ENCODE measurements at places on chromosomes 4 and X.

- no peak for DNase-seq
Measured at GRCh38 chrX:154986826-154987575, 35.5 kb downstream of the F8 start.

- DNase-seq, result no peak
Measured at GRCh38 chrX:139758809-139759208, 50.8 kb upstream of the MCF2 start.

DNA sequence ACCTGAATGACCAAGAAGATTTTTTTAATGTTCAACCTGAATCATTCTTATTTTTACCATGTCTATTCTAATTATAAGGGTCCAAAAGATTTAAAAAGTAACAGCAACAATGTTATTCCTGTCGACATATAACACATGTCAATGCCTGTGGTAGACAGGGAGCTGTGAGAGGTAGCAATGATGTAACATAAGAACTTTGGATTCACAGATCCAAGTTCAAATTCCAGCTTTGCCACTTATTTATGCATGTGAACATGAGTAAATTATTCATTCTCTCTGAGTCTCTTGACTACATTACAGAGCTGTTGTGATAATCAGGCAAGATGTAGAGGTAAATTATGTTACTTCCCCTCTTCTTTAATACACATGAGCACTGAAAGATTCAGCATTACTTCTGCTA is 54.5 kb downstream of the KLHL8 start:
- no peak for DNase-seq

DNA sequence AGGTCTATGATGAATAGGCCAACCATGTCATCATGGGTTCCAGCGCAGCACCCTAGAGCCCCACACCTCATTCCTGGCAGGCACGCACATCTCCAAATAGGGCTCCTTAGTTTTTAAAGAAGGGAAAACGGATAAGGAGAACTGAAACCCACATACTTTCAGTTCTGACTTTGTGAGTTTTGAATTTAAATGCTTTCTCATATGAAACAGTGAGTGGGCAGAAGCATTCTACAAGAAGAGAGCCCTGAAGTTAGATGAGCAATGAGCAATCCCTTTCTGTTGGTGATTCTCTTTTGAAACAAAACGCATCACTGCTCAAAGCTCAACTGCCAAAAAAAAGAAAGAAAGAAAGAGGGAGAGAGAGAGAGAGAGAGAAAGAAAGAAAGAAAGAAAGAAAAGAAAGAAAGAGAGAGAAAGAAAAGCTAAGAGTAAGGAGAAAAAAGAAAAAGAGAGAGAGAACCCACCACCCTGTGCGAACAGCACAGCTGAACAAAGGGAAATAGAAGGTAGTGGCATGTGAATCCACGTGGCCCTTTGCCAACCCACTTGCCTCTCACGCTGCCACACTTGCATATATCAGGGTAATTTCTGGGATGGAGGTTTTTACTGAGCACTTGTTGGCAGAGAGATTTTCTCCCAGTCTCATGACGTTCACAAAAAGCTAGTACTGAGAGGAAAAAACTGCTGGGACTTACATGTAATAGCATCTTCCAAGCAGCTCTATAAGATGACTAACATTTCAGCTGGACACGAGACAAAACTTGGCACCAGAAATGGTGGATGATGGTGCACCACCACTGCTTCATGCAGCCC is 31.0 kb downstream of the TMSB4X start:
- no peak for DNase-seq

DNA sequence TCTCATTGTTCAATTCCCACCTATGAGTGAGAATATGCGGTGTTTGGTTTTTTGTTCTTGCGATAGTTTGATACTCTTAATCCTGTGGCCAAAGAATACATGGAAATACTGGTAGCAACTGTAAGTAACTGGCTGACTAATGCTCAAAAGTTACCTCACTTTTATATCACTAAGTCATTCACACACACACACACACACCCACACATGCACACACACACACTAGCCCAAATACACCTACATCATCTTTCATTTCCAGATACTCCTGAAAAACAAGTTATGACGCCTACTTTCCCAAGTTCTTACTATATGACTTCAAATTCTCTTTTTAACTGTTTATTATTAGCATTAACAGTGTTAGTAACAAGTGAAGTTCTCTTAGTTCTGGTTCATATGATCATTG is 101.3 kb downstream of the DCHS2 start:
- DNase-seq, result no peak

DNA sequence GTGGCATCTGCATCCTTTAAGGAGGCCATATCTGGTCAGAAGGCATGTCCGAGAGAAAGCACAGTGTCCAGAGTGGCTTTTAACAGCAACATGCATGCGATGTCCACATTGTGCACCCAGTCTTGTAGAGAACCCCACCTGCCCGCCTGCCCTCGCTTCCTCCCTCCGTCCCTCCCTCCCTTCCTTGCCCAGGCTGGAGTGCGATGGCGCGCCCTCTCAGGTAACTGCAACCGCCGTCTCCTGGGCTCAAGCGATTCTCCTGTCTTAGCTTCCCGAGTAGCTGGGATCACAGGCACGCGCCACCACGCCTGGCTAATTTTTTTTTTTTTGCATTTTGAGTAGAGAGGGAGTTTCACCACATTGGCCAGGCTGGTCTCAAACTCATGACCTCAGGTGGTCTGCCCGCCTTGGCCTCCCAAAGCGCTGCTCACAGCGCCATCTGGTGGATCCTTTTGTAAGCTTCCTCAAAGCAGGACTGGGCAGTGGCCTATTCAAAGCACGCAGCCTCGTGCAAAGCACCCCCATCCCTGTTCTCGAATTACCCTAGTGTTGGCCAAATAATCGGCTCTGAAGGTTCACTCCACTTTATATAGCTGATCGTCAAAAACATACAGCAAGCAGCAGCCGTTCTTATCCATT is 15.0 kb downstream of the BRCC3 start:
- DNase-seq, result no peak

DNA sequence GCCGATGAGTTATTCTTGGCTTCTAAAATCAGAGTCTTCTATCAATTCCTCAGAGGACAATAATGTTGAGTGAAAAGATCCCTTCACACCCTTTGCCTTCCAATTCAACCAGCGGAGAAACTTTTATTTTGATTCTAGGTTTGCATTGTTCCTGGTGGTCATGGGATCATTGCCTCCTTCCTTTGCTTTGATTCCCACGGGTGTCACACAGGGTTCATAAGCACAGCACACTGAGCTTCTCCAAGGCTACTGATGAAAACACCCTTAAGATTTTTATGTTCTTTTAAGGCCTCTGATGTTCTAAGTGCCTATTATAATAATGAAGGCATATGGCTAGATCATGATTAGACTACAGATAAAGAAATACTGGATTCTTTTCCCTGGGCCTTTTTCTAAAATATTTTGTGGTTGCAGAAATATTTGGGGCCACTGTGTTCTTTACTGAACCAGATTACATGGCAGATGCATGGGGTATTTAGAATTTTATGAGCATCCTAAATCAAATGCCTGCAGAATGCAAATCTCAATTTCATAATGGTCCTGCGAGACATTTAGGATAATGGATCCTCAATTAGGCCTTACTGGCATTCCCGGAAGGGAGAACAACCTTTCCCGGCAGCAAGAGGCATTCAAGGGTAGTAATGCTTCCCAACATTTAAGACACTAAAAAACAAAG is 43.9 kb upstream of the FGFBP2 start:
- no peak for DNase-seq

DNA sequence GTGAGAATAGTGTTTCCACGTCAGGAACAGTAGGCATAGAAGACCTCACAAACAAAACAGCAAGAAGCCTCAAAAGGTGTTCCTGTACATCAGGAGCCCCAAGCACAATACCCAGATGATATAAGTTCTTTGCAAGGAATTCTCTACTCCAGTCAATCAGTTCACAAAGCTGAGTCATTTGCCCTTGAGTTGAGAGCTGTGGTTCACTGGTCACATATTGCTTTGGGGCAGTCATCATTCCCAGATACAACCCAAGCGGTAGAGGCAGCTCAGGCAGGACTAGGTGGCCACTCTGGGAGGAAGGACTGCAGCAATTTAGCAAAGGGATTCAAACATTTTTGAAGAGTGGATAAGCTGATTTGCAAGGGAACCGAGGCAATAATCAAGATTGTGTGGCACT is 551.5 kb upstream of the ZFP42 start:
- no peak for DNase-seq

- no peak for DNase-seq
Measured at GRCh38 chr4:80266902-80267380, 477 bp downstream of the FGF5 start.

GRCh38 chr4:184293552-184293951 is 75.9 kb upstream of the ENPP6 start:
- no peak for DNase-seq

- no peak for DNase-seq
Measured at GRCh38 chr4:740656-741282, 35.1 kb downstream of the PCGF3 start.

DNA sequence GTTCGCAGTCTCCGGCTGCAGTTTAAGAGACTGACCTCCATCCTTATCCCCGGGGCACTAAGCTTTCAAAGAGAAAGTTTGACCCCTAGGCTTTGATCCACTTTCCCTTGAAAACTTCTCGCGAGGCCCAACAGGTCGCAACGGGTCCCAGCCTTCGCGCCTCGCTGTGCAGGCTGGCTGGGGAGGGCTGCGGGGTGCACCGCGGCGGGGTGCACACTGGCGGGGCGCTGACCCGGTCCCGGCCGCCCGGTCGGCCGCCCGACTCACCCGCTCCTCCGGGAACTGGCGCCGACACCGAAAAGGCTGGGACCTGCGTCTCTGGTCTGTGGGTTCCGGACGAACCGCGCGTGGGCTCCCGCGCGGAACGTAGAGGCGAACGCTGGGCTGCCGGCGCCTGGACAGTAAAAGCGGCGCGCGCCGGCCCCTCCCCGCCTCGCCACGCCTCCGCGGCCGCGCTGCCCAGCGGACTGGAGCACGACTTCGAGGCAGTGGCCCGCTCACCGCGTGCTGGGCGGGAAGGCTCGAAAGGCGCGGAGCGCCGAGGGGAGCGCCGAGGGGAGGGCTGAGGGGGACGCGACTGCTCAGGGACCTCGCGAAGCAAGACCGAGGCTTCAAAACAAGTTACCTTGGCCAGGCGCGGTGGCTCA is at the start of gene TAF7L:
Gene TAF7L (minus strand): TSS at position 378 of the 647 bp plus-strand sequence. CDS start 3,791 bp downstream, outside the sequence.
- DNase-seq, result no peak

DNA sequence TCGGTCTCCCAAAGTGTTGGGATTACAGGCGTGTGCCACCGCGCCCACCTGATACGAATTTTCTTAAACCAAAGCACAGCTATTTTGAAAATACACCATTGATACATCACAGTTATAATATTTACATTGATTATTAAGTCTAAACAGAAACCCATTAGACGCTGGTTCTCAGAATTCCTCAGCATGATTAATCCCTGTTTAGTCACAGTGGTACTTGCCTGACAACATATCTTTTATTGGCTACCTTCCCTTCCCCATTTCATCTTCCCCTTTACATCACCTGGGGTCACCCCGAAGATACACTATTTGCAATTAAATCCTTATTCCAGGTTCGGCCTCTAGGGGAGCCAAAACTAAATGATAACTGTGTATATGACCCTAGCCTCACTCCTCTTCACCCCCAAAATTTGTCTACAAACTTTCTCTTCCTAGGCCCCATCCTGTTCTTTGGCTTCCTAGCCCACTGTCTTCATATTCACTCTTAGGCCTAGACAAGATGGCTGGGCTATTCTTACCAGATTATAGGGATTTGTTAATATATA is 36.8 kb upstream of the IL1RAPL1 start:
- DNase-seq, result no peak

- no peak for DNase-seq
Measured at GRCh38 chr4:121112530-121112929, 40.2 kb upstream of the NDNF start.

DNA sequence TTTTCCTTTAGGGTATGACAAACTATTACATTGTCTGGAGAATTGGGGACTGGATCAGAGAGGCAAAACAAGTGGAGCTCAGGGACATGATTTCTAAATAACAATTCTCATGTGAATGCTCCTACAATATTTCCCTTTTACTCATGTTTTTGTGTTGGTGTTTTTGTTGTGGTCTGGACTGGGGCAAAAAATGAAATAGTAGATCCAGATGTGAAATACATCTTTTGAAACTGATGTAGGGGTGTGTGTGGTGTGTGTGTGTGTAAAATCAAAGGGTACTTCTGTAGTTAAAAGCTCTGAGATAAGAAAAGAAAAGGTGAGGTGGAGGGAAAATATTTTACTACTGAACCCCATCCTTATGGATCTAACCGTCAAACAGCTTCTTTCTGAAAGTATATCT is 188.4 kb upstream of the RPL34 start:
- DNase-seq, result no peak

DNA sequence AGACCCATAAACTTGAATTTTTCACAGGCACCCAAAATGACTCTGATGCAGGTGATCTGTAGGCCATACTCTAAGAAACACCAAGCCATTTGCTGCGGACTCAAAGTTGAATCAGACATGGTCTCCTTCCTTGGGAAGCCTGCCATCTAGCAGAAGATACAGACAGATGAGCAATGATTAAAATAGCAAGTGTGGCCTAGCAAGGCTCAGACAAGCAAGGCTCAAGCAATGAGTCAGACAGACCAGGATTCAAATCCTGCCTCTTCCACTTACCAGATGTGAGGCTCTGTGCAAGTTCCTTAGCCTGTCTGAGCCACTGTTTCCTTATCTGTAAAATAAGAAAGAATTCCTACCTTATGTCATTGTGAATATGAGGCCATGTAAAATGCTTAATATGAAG is 2.3 kb downstream of the CCDC149 start:
- no peak for DNase-seq

GRCh38 chr4:64774626-64775025 is 365.4 kb upstream of the TECRL start:
- DNase-seq, result no peak

GRCh38 chr4:66034671-66035070 is 364.4 kb upstream of the EPHA5 start:
- DNase-seq, result no peak

GRCh38 chrX:31629195-31629594 is 557.4 kb upstream of the FTHL17 start:
- no peak for DNase-seq

- no peak for DNase-seq
Measured at GRCh38 chr4:1728061-1728980, 7.0 kb downstream of the TACC3 start.

DNA sequence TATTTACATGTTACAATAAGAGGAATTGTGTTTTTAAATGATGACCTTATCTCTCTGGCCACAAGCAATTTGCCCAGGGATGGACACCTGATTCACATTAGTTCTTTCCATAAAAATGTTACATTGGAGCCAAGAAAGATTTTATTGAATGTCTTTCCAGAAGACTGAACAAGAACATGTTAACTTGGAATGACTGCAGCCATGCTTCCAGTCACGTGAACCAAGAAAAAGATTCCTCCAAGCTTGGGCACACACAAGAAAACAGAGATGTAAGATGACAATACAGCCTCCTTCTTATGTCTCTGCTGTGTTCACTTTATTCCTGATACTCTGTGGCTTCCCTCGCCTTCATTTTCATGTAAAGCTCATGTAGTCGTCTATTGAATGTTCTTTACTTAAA is 737.6 kb downstream of the TRIML1 start:
- no peak for DNase-seq

DNA sequence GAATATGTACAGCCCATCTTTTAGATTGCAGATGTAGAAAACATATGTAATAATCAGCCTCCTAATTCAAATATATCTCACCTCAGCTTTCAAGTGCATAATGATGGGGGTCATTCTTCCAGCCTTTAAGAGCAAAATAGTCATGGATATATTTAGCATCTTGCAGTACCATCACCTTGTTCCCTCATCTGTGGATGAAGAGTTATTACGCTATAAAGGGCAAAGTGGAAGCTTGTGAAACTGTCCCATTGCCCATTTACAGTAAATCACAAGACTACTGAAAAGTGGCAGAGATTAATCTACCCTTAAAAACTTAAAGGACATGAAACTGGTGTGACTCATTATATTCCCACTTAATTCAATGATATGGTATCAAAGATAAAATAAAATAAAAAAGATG is 979.7 kb upstream of the HS3ST1 start:
- DNase-seq, result no peak

- DNase-seq, result no peak
Measured at GRCh38 chr4:165866019-165866650, 6.9 kb upstream of the TLL1 start.
